ENCODE measurements at places on chromosomes 5 and 9.

GRCh38 chr9:108374626-108375025 lies 481.2 kb downstream of the ACTL7B start:
- DNase-seq, result no peak

- DNase-seq, result no peak
Observed at GRCh38 chr9:31412081-31412480, 972.4 kb upstream of the ACO1 start.

GRCh38 chr9:5813824-5814223 lies 19.1 kb downstream of the ERMP1 start:
- no peak for DNase-seq

GRCh38 chr5:169876386-169876785 lies 103.9 kb downstream of the INSYN2B start:
- DNase-seq, result no peak

DNA sequence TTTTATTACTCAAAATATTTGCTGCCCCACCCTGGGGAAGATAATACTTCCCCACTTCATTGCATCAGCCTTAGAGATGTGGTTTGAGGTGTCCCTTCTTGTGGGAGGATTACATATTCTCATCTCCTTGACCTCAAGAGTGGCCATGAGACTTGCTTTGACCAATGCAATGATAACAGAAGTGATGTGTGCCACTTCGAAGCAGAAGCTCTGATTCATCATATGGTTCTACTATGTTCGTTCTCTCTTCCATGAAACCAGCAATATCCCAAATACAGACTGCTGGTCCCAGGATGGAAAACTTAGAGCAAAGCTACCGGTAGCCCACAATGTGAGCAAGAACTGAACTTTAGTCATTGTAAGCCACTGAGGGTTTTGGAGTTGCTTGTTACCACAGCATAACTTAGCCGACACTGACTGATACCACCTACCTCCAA lies 92.0 kb downstream of the THBS4 start:
- no peak for DNase-seq

GRCh38 chr9:99023831-99024230 lies 80.1 kb downstream of the COL15A1 start:
- DNase-seq, result no peak

DNA sequence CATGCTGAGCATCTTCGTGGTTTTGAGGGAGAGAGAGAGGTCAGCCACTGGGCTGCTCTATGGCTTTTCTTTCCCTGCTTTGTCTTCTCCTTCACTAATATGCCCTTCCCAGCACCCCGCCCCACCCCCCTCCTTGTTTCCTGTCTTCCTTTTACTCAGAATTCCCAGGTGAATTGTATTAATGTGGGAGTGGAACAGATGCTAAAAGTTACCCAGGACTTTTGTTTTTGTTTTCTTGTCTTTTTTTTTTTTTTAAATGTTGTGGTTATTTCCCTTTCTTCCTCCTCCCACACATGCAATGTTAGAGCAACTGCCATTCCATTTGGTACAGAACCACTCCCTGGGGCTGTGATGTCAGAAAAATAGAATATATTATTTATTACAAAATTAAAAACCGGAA lies 442.7 kb upstream of the CD180 start:
- no peak for DNase-seq

DNA sequence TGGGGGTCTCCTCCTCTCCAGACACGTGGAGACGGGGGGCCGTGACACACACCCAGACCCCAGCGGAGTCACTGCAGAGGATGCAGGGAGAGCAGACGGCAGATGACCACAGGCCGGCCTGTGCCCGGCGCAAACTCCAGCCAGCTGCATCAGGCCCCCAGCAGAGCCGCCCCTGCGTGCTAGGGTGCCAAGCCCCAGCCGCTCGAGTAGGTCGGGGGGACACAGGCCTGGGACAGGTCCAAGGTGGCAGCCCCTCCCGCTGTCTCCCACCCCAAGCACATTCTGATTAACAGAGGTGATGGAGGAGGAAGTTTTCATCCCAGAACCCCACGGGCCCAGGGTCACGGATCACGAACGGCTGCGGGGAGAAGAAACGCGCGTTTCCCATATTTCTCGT lies 14.4 kb downstream of the NACC2 start:
- no peak for DNase-seq

GRCh38 chr5:116076496-116076895 lies 8.3 kb upstream of the COMMD10 start:
- no peak for DNase-seq

- no peak for DNase-seq
Observed at GRCh38 chr9:108852079-108852478, 3.7 kb downstream of the ACTL7B start.

DNA sequence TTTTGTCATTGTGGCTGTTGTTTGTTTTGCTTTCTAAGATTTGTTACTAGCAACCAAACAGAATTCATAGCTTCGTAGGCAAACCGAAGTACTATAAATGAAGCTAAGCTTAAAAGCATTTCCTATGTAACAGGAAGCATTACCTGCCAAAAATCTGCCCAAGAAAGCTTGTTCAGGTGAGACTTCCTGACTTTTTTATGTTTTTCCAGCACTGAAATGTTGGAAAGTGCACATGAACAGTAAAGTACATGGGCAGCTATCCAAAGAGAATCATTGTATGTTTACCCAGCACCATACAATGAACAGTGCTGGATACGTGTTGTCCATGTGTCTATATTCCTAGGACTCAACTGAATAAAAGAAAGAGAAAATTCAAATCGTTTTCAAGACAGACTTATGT lies 247.1 kb downstream of the NFIB start:
- DNase-seq, result no peak

GRCh38 chr5:72434781-72435437 lies 72.3 kb downstream of the ZNF366 start:
- DNase-seq, result no peak

GRCh38 chr5:36573438-36573837 lies 33.0 kb upstream of the SLC1A3 start:
- DNase-seq, result no peak

GRCh38 chr9:98086461-98086860 lies 29.9 kb downstream of the NANS start:
- DNase-seq, result no peak

GRCh38 chr5:82813861-82814260 lies 263.3 kb downstream of the TMEM167A start:
- no peak for DNase-seq

DNA sequence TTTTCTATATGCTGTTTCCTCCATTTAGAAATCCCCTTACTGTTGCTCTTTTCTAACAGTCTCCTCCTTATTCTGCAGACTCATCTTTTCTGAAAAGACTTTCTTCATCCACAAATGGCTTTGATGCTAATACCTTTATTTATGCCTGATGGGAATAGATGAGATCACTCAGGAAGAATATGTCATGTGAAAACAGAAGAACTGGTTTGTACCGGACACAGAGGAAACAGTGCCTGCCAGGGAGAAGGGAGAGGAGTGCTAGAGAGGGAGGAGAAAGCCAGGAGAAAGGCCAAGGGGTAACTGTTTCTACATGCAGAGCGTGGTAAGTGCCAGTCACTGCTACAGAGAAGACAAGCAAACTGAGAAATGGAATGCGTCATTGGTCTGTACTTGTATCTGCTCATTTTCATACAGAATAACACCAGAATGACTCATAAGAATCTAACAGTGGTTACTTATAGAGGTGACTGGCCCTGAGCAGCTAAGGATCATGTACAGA lies 45.9 kb upstream of the PJA2 start:
- DNase-seq, result no peak

DNA sequence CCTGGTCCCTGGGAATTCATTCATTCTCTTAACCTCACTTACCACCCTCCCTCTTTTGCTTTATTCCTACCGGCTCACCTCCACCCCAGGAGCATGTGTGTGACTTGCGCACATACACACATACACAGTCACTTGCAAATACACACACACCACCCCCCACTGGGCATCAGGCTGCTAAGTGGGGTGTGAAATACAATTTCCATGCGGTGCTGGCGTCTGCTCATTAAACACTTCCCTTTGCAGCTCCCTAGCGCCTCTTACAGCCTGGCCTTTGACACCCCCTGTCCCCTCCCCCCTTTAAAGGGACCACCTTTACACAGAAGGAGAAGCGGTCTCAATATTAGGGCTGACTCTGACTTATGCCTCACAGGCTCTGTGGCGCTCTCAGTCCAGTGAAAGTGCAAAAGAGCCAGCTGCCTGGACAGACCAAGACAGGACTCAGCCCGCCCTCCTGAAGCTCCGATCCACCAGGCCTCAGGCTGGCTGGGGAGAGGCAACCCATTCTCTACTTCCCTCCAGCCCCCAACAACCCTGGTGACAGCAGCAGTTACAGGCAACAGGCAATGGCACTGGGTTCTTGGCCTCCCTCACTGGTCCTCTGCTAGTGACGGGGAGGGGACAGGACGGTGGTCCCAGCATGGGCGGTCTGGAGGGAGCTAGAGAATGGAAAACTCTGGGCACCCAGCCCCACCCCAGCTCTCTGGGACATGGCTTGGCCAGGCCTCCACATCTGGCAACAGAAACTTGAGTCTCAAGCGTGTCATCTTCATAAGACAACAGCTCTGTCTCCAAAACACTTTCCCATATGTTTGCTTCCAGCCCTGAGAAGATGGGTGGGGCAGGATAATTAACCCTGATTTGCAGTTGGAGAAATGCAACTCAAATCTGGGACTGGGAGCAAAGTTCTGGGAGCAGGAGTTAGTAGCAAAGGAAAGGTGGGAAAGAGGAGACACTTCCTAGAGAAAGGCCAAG lies 12.0 kb downstream of the ENHO start:
- DNase-seq, result no peak

GRCh38 chr9:22008717-22009505 lies at the start of gene CDKN2B:
Gene CDKN2B (minus strand): TSS chr9:22009305. CDS start chr9:22008953, 352 bp downstream.
- peak; percentile 85 for DNase-seq

DNA sequence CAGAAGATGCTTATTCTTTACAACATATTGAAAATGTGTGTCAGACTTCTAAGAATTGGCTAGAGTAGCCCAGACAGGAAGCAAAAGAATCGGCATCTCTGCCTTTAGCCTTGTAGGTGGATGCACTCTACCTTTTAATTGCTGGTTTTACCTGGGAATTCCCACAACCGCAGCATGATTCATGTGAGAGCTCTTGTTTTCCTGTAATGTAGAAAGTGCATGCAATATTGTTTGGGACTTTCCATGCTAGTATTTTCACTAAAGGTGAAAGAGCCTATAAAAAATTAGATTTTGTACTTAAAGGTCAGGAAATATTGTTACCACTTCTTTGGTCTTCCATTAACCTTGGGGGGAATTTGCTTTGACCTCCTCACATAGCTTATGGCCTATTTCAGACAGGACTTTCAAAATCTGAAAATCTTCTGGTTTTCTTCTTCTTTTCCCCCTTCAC lies 89.8 kb downstream of the NTRK2 start:
- DNase-seq, result peak; percentile 47

- no peak for DNase-seq
Observed at GRCh38 chr9:80867731-80868130, 821.6 kb downstream of the TLE1 start.

GRCh38 chr9:121567500-121568342 lies 68.1 kb upstream of the GGTA1 start:
- DNase-seq, result no peak

DNA sequence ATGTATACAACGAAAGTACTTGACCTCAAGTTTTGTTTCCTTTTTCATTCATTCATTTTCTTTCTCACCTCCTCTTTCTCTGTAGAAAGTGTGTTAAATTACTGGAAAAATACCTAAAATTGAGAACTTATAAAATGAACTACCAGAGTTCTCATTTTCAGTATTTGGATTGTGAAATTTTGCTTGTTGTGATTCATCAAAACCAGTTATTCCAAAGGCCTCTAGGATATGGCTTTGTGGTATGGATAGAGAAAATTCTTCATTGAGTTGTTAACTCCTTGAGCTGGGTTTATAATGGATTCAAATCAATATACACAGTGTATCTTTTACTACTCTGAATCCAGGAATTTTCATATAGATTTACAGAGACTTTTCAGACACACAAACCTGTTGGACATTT lies 287.6 kb downstream of the KDM4C start:
- DNase-seq, result no peak

DNA sequence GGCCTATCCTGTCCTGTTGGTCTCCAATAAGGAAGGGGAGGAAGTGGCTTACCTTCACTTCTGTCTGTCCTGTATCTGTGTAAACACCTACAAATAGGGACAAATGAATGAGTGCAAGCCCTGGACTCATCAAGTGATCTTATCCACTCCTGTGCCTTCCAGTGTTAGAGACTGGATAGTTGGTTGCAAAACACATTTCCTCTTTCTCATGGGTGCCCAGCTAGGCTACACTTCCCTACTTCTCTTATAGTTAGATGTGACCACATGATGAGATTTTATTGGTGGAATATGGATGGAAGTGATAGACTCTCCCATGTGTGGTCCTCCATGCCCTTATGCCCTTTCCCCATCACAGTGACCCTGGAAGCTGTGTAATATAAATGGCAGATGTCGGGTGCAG lies 16.9 kb upstream of the PFDN1 start:
- DNase-seq, result no peak

DNA sequence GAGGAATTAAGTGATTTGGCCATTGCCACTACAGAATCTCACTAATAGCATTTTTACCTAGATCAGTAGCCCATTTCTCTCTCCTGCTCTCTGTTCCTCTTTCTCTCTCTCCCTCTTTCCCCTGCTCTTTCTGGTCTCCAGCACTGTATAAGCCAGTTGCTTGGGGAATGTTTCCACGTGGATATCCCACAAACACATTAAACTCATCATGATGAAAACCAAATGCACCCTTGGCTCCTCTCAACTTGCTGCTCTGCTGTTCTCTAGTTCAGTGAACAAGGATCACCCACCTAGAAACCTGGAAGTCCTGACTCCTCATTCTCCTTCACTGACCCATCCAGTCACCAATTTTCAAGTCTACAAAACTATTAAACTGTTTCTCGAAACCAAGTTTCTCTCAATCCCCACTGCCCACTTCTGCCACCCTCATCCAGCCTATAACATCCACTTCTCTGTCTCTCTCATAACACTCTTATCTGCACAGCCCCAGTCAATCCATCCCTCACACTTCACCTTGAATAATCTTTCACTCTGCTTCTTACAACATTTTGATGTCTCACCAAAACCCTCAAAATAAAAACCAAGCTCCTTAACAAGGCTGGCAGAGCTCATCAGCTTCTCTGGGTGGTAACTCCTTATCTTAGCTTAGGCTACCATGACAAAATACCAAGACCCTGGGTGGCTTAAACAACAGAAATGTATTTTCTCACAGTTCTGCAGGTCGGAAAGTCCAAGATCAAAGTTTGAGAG lies 79.3 kb downstream of the ARL15 start:
- DNase-seq, result no peak

GRCh38 chr5:110324876-110325275 lies 401.6 kb downstream of the TMEM232 start:
- DNase-seq, result no peak

GRCh38 chr9:21974343-21974721 lies 19.9 kb downstream of the CDKN2A start:
- no peak for DNase-seq

DNA sequence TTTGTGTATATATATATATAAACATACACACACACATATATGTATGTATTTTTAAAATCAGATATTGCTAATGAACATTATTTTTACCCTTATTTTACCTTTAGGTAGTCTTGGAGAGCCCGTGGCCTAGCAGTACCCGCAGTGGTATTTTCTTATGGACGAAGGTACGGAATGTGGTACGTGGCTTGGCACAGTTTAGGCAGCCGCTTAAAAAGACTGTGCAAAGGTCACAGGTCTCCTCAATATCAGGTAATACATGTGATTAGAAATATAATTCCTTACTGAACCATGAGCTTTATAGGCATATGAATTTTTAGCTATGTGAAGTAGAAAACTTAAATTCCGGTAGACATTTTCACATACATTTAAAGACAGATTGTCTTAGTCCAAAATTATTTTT lies 43.9 kb downstream of the RPS6 start:
- no peak for DNase-seq

- DNase-seq, result no peak
Observed at GRCh38 chr9:126125577-126125976, 201.1 kb upstream of the MVB12B start.

- no peak for DNase-seq
Observed at GRCh38 chr5:20555034-20555433, 567.0 kb upstream of the CDH18 start.

Measured in stimulated activated CD8-positive, alpha-beta memory T cell treated with anti-CD3 and anti-CD28 coated beads, Interleukin-4, amount 100 ng/mL, for 48 hours (primary cell).